Neuronal stem cell (in vitro differentiated cells): ENCODE measurements at places on chromosomes 3 and 15.

DNA sequence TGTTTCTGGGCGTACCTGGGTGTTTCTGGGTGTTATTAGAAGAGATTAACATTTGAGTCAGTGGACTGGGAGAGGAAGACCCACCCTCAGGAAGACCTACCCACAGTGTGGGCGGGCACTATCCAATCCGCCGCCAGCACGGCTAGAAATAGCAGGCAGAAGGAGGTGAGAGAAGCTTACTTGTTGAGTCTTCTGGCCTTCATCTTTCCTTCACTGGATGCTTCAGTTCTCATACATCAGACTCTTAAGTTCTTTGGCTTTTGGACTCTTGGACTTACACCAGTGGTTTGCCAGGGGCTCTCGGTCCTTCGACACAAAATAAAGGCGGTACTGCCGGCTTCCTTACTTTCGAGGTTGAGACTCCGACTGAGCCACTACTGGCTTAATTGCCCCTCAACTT lies 654.6 kb upstream of the CADM2 start:
- no peak for DNase-seq

GRCh38 chr15:74240002-74240568 lies 4.0 kb downstream of the CCDC33 start:
- no peak for DNase-seq

- DNase-seq: no peak
Measured at GRCh38 chr3:5002174-5002870, 23.1 kb downstream of the BHLHE40 start.

- DNase-seq: no peak
Measured at GRCh38 chr3:160464321-160464720, 14.7 kb upstream of the TRIM59 start.

DNA sequence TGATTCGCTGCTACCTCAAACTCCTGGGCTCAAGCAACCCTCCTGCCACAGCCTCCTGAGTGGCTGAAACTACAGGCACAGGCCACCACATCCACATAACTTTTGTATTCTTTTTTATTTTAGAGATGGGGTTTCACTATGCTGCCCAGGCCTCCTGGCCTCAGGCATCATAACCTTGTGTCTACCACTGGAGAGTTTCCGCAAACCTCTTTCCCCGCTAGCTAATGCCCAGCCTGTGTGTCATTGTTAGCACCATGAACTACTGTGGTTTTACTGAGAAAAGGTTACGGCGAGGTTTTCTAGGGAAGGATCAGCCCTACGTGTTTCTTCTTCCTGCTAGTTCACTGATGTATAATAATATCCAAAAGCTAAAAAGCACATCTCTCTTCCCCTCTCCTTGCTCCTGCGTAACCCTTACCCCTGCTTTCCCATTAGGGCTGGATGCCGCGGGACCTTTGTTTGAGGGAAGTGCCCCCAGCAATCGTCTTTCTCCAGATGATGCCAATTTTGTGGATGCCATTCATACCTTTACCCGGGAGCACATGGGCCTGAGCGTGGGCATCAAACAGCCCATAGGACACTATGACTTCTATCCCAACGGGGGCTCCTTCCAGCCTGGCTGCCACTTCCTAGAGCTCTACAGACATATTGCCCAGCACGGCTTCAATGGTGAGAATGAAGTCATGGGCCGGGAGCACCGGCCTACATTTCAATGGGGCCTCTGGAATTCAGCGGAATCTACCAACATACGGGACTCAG lies 113.7 kb downstream of the LIPC start:
- no peak for DNase-seq

GRCh38 chr3:89300526-89300925 lies 193.1 kb downstream of the EPHA3 start:
- no peak for DNase-seq

GRCh38 chr3:65950340-65951326 lies 88.1 kb downstream of the MAGI1 start:
- no peak for DNase-seq

GRCh38 chr3:23758253-23758838 lies 47.4 kb upstream of the UBE2E1 start:
- DNase-seq: no peak

GRCh38 chr15:99087405-99087943 lies 17.4 kb upstream of the SYNM start:
- DNase-seq: no peak

DNA sequence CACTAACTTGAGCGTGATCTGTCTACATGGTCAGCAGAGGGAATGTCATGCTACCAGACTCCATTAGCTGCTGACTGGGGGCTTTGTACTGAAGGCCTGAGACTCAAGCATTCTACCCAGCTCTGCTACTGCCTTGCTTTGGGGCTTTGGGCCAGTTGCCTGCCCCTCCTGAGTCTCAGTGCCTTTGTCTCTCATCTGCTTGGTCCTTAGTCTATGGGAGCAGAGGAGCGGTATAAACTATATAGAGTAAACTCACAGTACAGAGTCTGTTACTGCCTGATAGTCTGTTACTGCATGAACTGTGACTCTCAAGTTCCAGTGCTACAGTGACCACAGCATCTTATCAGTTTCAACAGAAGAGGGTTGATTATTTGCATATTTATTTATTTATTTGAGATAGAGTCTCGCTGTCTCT lies 38.5 kb upstream of the C15orf39 start:
- DNase-seq: no peak

DNA sequence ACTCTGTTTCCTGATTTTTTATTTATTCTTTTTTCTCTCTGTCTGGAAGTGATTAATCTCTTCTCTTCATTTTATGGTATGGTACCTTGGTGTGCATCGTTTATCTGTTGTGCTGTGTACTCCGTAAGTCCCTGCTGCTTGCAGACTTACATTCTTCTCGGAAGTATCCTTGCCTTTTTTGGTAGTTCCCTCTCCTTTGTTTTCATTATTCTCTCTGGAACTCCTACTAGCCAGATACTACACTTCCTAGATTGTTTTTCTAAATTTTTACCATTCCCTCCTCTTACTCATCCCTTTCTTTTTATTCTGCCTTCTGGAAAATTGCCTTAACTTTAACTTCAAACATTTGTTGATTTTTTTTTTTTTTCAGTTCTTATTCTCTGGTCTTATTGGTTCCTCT lies 27.2 kb downstream of the PIK3CA start:
- DNase-seq: no peak

DNA sequence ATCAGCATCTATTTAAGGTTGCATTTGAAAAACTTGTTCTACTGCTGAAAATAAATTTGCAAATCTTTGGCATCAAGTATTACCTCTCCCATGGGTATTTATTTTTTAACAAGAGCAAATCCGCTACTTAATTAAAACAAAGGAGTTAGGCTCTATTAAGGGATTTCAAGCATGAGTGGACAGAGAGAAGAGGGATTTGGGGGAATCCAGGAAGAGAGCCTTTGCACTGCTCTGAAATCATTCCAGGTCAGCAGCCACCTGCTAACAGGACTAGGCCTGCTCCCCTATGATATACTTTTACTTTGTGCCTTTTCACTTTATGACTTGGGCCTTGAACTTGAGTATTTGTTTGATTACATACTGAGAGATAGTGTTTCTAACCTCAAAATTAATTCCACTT lies 57.1 kb downstream of the IQCH start:
- peak; percentile 31 for DNase-seq

DNA sequence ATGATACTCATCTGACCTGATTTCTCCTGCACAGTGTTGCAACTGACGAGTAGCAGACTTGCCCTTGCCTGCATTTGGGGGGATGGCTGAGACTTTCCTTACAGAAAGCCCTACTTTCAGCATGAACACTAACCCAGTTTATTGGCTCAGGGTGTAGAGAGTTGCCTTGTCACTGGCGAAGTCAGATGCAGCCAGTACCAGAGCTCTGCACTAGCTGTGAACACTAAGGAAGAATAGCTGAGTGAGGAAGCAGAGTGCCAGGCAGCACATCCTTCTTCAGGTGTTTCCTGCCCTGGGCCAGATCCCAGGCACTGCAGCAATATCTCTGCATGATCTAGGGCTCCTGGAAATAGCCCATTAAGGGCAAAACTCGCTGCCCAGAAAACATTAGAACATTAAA lies 154.0 kb upstream of the SYNPR start:
- DNase-seq: no peak

DNA sequence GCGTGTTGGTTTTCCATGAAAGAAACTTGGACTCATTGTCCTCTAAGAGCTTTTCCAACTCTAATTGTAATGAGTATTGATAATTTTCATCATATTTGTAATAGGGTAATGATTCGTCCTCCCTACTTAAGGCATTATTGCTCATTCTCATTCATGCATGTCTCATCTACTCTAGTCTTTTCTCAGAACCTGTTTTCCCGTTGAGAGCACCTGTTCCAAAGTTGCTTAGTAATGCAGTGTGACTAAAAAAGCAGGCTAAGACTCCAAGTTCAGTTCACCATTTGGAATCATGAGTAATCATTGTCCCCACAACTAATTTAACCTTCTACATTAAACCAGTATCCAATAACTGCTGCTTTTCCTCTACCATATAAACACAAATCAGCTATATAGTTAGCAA lies 84.0 kb downstream of the FILIP1L start:
- no peak for DNase-seq

DNA sequence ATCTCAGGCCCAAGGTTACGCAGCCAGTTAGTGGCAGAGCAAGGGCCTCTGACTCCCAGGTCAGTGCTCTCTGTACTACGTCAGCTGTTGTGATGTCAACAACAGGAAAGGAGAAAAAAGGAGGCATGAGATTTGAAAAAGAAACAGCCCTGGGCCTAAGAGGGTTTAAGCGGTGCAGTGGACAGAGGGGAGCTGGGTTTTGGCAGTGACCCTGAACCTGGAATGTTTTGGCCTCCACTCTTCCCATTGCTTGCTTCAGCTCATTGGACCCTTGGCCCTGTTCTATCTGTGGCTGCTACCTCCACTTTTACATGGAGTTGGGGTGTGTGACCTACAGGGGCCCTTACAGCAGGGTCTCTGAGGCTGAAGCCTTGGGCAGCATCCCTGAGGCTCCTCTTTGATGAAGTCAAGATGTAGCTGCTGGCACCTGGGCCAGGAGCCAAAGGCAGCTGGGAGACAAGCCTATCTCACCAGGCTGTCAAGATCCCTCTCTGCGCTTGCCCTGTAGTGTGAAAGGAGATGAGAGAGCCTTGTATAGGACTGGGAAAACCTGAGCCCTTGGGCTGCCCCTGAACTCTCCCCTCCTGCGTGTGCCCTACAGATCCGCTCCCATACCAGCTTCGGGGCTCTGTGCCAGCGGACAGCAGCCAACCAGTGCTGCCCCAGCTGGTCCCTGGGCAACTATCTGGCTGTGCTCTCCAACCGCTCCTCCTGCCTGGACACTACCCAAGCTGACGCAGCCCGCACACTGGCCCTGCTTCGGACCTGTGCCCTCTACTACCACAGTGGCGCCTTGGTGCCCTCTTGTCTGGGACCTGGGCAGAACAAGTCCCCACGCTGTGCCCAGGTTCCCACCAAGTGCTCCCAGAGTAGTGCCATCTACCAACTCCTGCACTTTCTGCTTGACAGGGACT lies 8.7 kb downstream of the DISP2 start:
- no peak for DNase-seq

GRCh38 chr3:45612918-45613602 lies 18.5 kb downstream of the LIMD1 start:
- no peak for DNase-seq

DNA sequence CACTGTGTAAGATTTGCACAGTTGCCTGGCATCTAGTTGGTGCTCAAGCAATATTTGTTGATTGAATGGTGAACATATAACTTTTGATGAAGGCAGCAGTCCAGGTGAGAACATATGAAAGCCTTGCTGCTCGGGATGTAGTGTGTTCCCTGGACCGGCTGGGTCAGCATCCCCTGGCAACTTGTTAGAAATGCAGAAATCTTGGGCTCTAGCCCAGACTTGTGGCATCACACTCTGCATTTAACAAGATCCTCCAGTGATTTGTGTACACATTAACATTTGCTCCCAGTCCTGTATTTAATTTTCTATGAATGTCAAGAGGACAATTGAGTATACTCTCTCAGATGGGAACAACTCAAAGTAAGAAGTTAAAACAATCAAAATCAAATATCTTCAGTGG lies 69.0 kb upstream of the SAMMSON start:
- DNase-seq: no peak

GRCh38 chr15:74421302-74422245 lies 12.2 kb downstream of the SEMA7A start:
- no peak for DNase-seq

DNA sequence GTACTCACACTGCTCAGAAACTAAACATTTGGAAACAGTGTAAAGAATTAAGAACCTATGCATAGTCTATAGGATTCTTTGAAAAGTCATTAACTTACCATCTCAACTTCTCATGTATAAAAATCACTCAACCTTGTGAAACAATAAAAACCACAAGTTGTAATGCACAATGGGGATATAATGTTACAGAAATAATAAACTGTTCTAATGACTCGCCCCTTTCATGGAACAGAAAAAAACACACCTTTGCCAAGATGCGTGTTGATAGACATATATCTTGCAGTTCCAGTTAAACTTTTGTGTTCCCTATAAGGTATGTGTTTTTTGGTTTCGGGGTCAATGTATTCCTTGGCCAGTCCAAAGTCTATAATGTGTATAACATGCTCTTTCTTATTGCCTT lies 50.8 kb upstream of the PPIB start:
- DNase-seq: no peak

GRCh38 chr15:49154799-49155109 lies 645 bp downstream of the COPS2 start:
- no peak for DNase-seq

GRCh38 chr3:112579697-112580096 lies 17.9 kb downstream of the SLC35A5 start:
- DNase-seq: no peak

DNA sequence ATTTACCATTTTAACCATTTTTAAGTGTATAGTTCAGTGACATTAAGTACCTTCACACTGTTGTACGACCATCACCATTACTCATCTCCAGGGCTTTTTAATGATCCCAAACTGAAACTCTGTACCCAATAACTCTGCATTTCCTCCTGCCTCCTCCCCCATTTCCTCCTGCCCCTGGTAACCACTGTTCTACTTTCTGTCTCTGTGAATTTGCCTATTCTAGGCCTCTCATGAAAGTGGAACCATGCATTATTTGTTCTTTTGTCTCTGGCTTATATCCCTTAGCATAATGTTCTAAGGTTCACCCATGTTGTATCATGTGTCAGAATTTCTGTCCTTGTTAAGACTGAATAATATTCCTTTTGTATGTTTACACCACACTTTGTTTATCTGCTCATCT lies 154.2 kb downstream of the MECOM start:
- no peak for DNase-seq

DNA sequence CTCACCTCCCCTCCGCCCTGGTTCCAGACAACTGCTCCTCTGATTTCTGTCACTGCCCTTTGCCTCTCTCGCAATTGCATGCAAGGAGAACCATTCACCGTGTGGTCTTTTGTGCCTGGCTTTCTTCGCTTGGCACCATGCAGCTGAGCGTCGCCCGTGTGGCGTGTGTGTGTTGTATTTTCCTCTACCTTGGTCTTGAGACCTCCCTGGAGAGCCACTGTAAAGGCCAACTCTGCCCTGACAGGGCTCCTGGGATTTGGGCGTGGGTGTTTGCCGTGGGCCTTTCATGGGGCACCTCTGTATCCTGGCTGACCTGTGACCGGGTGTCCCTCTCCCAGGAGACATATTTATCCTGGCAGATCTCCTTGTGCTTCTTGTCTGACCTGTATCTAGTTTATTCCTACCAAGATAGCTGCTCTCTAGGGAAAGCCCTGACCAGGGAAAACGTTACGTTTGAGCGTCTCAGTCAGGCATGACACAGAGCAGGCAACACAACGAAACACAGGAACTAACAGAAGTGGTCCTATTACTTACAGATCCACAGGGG lies 2.0 kb upstream of the PIGZ start:
- DNase-seq: no peak
